Activated CD8-positive, alpha-beta T cell treated with anti-CD3 and anti-CD28 coated beads for 36 hours (primary cell): ENCODE measurements at places on chromosomes 7 and 10.

- DNase-seq, result no peak
These were observed 2.6 kb downstream of the ABCA13 start for GRCh38 chr7:48173756-48174382.

DNA sequence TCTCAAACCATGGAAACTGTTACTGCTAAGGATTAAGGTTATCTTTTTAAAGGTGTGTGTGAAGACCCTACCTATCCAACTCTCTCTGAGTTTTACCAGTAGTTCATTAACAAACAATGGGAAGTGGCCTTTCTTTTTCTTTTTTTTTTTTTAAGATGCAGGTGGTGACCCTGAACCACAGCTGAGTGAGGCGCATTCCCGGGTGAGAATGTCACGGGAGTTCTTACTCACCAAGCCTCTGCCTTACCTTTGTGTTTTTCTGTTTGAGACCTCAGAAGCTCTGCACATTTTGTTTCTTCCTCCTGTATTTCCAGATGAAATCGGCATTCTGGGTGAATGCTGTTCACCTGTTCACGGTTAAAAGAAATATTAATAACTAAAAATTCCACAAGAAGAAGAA lies 2.5 kb downstream of the VIPR2 start:
- no peak for DNase-seq

DNA sequence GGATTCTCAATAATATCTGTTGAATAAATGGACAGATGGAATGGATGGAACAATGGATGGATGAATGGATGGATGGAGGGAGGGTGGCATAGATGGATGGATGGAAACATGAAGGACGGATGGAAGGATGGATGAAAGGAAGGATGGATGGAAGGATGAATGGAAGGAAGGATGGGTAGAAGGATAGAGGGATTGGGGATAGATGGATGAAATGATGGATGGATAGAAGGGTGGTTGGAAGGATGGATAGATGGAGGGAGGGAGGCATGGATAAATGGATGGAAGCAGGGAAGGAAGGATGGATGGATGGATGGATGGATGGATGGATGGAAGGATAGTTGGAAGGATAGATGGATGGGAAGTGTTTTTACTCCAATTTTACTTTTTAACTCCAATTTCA lies 35.4 kb downstream of the AKR1B15 start:
- DNase-seq, result no peak

DNA sequence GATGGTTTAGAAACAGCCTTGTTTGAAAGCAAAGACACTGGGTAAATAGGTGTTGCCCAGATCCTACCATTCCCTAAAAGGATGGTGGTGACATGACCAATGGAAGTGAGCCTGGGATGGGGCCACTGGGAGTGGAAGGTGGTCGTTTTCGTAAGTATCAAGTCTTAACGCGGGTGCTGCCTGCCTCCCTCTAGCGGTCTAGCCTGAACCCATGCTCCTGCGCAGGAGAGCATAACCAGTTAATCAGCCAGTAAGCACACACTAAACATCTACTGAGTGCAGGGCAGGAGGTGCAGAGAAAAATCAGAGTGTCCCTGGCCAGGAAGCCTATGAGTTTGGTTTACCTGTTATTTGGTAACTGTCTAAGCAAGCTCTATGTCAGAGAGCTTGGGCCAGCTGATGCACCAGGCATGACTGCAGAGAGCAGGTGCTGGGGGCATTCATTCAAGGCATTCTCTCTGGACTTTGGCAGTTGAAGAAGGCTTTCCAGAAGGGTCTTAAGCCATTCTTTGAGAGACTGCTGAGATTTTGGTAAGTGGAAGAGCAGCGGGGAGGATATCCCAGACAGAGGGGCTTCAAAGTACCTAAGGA lies 930 bp downstream of the GARIN1A start:
- DNase-seq, result peak; percentile 54

DNA sequence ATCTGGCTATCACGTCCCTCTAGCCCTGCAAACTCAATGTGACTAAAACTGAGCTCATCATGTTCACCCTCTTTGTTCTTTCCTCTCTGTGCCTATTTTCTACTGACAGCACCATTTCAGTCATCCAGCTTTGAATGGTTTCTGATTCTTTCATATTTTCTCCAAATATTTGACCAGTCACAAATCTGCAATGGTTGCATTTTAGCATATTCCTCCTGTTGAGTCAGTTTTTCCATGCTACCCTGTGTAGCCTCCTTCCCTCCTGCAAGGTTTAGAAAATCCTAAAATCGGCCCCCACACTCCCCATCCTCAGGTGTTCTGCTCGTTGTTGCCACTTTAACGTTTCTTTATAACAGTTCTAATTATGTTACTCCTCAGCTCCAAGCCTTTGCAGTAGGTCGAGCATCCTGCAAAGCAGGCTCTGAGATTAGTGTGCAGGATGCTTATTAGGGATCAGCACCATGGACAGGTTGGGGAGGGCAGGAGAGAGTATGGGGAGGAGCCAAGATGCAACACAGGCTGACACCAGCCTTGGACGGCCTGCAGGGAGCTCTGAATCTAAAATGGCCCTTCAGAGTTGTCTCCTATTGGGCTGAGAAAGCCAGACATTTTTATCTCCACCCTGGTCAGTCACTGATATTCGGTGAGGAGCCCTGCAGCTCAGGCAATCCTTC lies 531.0 kb upstream of the COBL start:
- no peak for DNase-seq

GRCh38 chr10:21196822-21197395 lies 299.8 kb upstream of the NEBL start:
- no peak for DNase-seq

- DNase-seq, result no peak
These were observed 121.8 kb upstream of the ZNF722 start for GRCh38 chr7:63876707-63877322.

DNA sequence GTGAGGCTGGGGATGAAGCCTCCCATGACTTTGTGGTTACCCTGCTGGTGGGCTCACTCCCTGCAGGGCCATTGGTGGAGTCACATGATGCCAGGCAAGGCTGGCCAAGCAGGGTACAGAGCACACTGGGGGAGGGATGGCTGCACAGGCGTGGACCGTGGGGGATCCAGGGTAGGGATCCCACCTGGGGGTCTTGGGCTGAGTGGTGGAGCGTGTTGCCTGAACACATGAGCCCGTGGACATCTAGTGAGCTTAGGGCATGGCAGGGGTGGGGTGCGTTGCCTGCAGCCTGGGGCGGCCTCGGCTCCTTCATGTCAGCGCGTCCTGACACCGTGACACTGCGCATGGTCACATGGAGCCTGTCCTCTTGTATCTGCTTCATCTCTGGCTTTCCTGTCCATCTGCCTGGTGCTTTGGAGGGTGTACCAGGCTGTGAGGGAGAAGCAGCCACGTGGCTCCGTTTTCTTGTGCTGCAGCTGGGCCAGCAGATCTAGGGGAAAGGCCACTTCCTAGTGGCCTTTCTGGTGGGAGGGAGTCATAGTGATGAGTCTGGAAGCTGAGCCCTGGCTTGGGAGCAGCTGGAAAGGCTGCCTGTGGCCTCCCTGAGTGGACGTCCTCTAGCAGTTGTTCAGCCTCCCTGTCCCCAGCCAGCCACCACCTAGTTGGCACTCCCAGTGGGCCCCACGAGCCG lies 96.2 kb downstream of the LHPP start:
- DNase-seq, result no peak

DNA sequence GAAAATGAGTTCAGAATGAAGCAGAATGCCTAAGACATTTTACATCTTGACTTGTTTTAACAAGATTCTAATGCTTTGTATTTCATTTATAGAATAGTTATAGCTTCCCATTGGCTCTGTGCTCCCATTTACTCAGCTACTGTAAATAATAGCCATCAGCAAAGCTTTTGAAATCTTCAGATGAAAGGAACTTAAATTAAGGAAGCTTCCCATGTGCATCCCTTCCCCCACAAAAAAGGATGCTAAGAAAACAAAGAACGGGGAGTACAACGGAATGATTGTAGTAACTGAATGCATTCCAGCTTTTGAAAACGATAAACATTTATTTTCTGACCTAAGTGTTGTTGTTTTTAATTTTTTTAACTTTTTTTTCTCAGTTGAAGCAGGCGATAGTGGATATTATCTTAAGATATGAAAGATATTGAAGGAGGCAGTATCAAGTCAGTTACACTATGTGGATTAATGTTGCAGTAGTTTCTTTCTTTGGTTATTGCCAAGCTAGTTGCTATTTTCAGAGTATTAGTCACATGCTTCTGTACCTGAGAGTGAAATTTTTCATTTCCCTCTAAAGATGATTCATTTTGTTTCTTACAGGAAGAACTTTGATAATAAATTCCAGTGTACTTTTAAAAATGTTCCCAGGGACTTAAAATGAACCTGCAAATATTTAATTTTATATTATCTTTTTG lies 129.2 kb downstream of the KCND2 start:
- no peak for DNase-seq

- no peak for DNase-seq
These were observed 425.8 kb upstream of the NRP1 start for GRCh38 chr10:33760056-33760943.

- DNase-seq, result no peak
These were observed 54.7 kb downstream of the LRRC72 start for GRCh38 chr7:16581286-16581685.

GRCh38 chr7:94160719-94161435 lies 156.7 kb upstream of the BET1 start:
- DNase-seq, result no peak

DNA sequence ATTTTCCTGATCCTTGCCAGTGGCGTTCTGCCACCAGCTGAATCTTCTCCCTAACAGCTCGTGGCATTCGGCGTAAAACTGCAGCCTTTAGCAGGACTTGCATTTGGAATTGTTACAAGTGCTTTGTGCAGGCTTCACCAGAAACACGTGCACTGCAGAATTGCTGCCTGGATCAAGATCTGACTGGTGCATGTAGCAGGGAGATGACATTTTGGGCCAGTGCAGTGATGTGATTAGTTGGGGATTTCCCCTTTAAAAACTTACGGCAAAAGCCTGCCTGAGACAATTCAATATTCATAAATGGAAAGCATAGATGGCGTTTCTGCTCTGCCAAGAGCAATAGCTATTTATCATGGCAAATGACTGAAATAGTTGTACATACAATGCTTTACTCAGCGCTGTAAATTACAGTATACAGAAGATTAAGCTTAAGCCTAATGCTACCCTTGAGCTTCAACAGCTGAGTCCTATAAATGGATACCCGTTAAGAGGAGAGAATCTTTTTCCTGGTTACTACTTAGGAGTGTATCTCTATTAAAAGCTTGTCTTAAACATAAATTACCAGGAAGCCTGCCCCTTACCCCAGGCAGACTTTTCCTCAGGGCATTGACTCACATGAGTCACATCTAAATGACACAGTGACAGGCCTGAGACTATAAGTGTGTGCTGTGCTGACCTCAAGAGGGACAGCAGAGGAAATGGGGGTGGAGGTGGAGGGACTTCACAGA lies 106.3 kb downstream of the ATXN7L1 start:
- DNase-seq, result peak; percentile 13

DNA sequence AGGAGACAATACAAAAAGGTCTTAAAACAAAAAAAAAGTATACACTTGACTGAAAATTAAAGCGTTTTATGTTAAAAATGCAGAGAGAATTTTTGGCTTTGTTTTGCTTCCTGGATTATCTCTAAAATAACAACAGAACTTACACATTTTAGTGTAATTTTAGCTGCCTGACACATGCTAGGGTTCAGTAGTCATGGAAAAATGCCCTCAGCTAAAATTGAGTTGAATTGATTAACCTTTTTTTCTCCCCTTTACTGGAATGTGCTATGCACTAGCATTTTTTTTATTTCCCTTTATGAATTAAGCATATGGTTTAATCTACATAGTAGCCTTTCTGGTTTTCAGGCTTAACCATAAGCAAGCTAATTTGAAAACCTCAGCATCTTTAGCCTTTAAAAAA lies 89.9 kb downstream of the ZNF277 start:
- DNase-seq, result no peak

DNA sequence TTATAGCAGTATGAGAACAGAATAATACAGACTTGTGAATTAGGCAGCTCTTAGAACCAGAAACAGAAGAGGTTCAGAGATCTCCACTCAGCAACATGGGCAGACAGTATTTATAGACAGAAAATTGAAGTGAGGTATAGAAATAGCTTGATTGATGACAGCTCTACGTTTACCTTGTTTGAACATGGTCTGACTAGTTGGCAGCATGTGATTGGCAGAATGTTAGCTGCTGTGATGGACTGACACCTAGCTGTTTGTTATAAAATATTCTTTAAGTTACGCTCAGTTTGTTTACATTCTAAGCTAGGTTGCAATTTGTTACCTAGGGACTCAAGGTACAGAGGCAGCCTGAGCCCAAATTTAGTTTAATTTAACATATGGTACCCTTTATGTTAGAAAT lies 73.7 kb upstream of the TMEM229A start:
- DNase-seq, result no peak

- no peak for DNase-seq
These were observed 213.9 kb downstream of the CREB5 start for GRCh38 chr7:28626221-28626620.

DNA sequence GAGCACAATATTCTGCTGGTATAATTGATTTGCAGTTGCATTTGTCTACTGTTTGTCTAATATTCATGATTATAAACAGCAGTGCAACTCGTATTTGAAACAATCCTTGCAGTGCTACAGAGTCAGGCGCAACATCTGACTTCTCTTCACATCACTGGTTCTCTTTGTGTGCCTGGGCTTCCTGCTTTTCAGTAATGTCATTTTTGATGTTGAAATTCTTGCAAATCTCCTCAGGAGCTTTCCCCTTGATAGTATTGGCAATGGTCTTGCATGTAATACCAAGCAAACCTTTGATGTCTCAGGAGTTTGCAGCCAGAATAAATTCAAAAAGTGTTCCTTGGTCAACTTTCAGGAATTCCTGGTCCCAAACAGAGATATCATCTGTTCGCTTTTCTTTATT lies 20.2 kb downstream of the HPS6 start:
- DNase-seq, result no peak
